ENCODE measurements at places on chromosomes 7 and 10.

- DNase-seq: peak; percentile 56
Observed at GRCh38 chr10:12241810-12242529, 46.0 kb downstream of the CDC123 start.

DNA sequence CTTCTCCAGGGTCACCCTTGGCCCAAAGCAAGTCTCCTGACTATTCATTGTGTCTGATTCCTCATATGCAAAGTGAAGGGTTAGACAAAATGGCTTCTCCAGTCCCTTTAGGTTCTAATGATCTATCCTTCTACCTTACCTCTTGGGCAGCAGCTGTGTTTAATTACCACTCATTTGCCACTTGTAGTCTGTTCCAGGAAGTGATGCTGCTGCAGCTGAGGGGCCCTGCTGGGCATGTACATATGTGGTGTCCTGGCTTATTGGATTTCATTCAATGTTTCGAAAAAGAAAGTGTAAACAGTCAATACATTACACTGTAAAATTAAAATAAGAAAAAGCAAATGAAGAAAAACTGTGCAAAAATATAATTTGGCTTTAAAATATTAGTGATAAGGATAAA lies 36.6 kb downstream of the SCIN start:
- no peak for DNase-seq

DNA sequence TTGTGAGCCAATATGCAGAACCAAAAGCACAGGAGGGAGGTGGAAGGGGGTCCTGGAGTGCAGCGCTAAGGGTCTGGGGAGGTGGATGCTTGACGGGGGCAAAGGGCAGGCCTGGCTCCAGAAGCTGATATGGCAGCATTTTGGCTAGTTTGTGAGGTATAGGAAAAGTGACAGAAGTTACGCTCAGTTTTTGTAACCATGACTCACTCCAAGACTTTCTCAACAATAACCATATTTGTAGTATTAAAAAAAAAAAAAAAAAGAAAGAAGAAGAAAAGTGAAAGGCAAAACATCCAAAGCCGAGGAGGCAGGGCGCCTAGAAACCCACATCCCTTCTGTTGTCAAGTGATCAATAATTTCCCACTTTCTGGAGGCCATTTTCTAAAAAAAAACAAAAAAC lies 92.3 kb downstream of the RNF216 start:
- no peak for DNase-seq

GRCh38 chr7:148962823-148963582 lies 65.3 kb downstream of the PDIA4 start:
- DNase-seq: no peak

GRCh38 chr10:123681285-123681684 lies 15.1 kb downstream of the GPR26 start:
- no peak for DNase-seq

DNA sequence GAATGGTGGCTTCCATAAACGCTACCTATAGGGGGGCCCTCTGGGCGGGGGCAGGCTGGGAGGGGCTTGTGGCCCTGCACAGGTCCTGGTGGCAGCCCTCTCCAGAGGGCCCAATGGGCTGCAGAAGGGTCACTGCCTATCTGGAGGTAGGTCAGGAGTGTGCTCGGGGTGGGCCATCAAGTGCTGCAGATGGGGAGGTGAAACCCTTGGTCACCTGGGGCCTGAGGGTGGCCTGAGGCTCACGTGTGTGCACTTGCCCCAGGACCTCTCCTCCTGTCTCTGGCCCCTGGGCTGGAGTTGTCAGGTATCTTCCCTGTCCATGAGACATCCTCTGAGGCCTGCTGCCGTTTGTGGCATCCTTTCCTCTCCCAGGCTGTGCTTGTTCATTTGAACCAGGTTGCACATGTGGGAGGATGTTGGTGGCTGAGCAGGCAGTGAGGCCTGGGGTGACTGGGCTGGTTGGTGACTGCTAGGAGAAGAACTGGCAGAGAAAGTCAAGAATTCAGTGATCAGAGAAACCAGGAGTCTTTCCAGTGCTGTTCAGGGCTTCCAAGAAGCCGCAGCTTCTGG lies 21.1 kb upstream of the SH2D4B start:
- no peak for DNase-seq

DNA sequence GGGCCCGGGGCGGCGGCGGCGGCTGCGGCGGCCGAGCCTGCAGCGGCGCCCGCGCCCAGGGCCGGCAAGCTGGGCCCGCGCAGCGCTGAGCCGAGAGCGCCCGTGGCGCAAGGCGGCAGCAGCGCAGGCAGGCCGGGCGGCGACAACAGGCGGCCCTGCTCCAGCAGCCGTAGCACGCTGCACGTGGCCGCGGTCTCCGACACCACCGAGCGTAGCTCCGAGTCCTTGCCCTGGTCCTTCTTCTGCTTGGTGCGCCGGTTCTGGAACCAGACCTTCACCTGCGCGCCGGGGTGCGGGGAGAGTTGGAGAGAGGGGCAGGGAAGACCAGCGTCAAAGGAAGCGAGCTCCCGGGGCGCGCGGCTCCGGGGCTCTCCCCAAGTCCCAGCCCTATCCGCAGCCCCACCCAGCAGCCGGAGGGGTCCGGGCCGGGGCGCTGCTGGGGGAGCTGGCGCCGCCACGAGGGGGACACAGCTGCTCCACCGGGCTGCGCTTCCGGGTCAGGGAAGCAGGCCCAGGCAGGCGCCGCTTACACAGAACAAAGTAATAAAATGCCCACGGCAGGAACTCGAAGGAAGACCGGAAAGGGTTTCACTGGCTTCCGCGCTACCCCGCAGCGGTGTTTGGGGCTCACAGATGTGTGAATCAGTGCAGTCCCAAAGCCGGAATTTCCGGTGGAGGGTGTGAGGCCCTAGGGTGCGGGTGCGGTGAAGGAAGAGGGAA lies 3.6 kb downstream of the VAX1 start:
- DNase-seq: no peak

DNA sequence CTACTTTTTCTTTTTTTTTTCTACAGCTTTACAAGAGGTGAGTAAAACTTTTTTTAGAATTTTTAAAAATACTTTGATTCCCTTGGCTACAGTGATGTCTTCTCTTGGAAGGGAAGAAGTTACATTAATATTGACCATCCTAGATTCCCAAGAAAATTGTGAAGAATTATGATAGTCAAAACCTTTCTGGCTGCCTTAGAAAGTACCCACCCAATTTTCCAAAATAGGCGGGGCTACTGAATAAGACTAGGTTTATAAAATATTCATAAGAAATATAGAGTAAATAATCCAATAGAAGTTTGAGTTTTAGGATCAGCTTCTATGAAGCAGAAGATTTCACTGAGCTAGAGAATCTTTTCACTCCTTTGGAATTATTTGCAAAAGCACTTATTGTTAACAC lies 3.0 kb downstream of the COL1A2 start:
- no peak for DNase-seq

DNA sequence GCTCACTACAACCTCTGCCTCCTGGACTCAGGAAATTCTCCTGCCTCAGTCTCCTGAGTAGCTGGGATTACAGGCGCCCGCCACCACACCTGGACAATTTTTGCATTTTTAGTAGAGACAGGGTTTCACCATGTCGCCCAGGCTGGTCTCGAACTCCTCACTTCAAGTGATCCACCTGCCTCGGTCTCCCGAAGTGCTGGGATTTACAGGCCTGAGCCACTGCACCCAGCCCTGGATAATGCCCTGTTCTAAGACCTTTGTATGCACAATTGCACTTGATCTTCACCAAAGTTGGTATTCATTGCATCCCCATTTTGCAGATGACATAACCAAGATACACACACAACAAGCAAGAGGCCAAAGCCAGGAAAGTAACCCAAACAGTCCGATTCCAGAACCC lies 97.7 kb upstream of the CARD11 start:
- no peak for DNase-seq

- DNase-seq: no peak
Observed at GRCh38 chr7:147298611-147299043, 1182.0 kb downstream of the CNTNAP2 start.

- DNase-seq: no peak
Observed at GRCh38 chr10:21888959-21889358, 114.6 kb downstream of the DNAJC1 start.

- DNase-seq: no peak
Observed at GRCh38 chr7:146922782-146923181, 806.2 kb downstream of the CNTNAP2 start.

DNA sequence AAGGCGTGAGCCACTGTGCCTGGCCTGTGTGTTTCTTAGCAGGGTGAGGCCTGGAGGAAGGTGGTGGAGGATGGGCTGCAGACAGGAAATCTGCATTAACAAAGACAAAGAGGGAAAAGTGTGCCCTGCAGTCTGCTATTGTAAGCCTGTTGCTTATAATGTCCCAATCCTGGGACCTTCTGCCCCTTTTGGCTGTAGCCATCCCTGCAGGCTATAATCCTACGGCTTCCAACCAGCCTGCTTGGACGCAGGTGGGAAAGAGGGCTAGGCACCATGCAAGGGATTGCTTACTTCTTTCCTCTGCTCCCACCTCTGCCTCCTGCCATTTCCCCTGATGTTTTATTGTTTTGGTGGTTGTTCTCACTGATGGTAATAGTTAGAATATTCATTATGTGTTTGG lies 434.3 kb downstream of the PLXNA4 start:
- DNase-seq: no peak

- no peak for DNase-seq
Observed at GRCh38 chr7:43495572-43495971, 87.3 kb upstream of the STK17A start.

GRCh38 chr7:38831259-38831996 lies 77.6 kb downstream of the VPS41 start:
- DNase-seq: no peak

DNA sequence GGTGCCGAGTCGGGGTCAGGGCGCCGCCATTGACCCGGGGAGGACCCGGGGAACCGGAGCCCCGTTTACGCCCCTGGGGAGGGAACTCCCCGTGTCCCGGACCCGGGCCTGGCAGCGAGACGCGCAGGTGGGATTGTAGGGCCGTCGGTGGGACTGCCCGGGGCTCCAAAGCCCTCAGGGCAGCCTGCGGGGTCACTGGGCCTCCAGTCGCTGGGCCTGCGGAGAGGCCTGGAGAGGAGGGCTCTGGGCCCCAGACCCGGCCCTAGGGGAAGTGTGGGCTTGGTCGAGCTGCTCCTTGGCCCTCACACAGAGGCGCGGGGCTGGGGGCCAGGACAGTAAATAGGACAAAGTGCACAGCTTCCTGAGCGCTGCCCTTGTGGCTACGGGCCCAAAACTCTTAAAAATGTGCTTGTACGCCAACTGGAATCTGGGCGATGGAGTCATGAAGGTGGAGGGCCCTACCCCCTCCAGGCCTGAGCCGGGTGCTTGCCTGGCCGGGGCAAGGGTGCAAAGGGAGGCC lies 657 bp downstream of the ECHDC3 start:
- DNase-seq: no peak

DNA sequence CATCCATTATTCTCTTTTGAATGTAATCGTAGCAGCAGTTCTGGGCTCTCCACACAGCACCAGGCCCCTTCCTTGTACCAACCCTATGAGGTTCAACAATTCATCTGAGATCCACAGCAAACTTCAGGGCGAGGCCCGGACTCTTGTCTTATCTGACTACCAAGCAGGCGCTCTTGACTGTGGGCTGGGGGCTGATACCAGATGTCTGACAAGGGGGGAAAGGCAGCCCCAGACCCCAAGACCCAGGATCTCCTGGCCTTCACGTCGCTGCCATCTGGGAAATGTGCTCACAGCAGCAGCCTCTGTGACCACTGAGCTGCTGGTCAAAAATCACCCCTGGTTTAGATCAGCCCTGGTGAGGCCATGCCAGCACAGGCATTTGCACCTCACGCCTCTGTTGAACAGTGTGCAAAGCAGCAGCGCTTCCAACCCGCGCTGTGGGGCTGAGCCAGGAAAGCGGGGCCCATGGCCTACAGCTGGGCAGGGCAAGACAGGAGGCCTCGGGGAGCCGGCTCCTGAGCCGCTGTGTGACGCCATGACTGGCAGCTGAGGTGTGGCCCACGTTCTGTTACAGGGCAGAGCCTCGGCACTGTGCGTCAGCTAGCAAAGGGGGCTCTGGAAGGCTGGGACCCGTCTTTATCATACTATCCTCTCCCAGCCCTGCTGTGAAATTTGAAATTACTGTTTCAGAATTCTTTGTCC lies 143.9 kb downstream of the PAXIP1 start:
- DNase-seq: no peak

DNA sequence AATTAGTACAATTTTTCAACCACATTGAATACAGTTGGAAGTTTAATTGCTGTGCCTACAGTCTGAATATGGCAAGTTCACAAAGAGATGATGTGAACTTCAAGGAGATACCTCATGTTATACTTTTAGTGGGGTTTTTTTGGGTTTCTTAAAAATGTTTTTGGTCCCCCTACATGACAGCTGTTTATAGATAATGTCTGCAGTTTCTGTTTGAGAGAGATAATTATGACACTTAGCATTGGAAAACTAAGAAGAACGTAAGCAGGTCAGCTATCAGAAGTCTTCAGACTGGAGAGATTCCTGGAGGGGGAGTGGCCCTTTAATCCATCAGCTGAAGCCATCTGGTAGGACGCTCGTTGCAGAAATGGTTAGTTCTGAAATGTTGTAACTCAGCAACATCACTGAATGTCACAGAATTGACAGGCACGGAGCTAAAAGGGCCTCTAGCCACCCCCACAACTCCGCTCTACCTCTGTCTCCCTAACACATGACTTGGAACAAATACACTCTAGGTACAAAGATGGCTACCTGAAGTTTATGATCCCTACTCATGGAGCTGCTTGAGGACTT lies 29.0 kb downstream of the TIMM23 start:
- DNase-seq: no peak

DNA sequence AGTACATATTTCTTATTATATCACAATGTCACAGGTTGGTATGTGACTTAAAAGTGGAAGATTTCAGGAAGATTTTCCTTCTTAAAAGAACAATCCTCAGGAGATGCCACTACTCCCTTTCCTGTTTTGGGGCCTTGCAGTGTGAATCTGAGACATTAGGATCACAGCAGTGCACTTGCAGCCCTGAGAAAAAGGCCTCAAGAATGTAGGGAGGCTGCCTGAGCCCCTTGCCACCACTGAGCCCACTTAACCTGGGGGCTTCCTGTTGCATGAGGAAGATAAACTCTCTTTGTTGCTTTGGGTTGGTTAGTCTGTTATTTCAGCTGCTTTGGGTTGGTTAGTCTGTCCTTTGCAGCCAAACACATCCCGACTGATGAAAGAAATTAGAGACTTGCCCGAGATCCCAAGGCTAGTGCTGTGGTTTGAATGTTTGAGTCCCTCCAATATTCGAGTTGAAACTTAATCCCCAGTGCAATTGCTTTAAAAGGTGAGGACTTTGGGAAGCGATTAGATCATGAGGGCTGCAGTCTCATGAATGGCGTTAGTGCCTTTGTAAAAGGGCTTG lies 151.3 kb upstream of the SP4 start:
- DNase-seq: no peak

DNA sequence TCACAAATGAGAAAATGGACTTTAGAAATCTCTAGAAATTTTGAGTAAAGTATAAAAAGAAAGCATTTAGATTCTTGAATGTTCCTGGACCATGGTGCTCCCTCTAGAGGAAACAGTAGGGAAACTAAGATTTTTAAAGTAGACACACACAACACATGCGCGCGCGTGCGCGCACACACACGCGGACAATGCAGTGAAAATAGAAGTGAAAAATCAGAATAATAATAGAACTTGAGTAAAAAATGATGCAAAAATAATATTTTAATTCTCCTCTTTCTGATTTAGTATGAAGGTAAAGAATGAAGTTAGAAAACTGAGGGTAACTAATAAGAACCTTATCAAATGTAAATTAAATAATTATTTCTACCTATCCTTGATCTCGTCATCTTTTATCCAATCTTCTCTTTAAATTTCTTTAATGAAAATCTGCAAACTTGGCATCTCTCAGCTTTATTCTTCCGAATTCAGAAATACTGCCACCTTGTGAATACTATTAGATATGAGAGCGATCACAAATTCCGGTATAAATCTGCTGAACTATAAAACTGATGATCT lies 117.0 kb upstream of the AMPH start:
- no peak for DNase-seq

- no peak for DNase-seq
Observed at GRCh38 chr7:116525298-116525912, 569 bp downstream of the CAV1 start.

All from ascending aorta (tissue), 2 donors.